NCI-H1694 treated with DMSO at 0.1 percent for 48 hours (cell line): ENCODE measurements at places on chromosomes 5 and 9.

DNA sequence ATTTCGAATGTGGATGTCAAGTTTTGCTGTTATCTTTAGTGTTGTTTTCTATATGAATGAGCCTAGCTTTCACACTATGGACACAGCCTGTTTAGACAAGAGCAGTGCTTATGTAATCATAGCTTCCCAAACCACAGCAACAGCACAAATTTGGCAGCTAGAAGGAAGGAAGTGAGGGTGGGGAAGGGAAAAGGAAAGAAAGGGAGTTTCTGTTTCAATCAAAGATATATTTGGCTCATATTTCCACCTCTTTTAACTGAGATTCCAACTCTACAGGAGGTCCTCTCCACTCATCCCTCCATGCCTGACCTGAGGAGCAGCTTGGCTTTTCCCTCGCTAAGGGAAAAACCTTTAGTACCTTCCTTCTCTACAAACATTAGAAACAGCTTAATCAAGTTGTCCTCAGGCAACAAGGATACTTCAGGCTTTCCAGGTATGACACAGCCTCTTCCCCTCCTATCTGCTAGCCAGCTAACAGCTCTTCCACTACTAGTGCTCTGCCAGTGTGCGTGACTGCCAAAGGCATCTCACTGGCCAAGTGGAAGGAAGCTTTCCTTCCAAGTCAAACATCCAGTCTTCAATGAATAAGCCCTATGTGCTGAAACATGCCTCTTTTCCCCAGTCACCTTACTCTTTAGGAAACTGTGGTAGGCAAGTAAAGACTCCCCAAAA, 268.6 kb upstream of the PTGER4 start:
- no peak for DNase-seq

DNA sequence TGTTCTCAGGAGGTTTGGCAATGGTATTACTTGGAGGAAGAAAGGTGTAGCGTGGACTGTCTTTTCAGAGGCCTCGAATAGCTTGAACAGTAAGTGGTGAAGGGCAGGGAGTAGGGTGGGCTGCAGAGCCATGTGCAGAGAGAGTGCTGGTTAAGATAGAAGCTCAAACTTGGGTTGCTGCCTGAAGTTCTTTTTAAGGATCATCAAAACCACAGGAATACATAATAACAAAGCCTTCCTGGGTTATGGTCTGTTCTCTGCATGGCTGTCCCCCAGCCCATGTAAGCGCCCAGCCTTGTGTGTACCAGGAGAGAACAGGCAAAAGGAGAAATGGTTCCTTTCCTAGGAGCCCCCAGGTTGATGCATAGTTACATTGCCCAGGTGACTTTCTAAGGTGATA, 43.9 kb downstream of the RCL1 start:
- DNase-seq = no peak

GRCh38 chr5:66880401-66880800, 284.2 kb downstream of the MAST4 start:
- DNase-seq = no peak

DNA sequence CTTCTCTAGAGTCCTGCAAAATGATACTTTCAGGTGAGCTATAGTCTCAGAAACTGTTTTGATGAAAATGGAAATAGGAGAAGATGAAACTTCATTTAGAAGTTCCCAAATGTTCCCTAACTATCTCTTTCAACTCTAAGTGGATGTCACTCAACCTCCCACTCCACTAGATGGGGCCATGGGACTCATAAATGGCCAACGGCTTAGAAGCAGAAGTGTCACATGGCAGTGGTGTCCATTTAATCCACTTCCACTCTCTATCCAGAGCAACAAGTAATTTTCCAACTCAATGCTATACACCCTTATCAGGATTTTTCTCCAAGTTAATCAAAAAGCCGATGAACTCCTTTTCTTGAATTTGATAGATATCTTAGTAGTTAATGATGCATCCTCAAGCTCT, 295.7 kb downstream of the EDIL3 start:
- DNase-seq = no peak

GRCh38 chr9:34563262-34563661, 26.3 kb downstream of the CNTFR start:
- no peak for DNase-seq

DNA sequence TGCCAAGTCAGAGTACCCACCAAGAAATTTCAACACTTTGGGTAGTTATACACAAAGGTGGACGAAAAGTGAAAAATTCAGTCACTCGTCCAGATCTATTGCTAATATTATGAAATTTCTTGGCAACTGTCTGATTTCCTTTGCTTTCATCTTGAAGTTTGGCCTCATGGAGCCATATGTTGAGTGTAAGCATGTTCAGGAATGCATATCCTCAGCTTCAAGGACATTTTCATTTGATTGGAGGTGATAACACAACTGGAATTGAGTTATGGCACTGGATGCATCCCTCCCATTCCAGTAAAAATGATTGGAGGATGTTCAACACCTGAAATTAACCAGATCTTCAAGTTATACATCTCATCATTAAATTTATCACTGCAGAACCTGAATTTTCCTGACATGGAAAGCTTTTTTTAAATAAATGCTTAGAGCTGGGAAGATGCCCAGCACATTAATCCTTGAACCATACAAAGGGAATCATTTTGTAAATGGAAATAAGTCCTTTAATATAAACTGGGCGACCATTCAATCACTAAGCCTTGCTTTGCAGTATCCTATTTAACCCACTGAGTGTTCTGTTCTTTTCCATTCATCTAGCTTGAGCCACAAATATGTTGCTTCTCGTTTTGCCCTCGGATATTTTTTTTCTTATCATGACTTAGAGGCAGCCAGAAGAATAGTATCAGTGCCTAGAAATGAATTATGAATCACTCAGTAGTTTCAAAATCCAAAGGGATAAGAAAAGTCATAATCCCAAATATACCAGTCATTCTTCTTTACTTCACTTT, 273.7 kb upstream of the PIK3R1 start:
- DNase-seq = no peak

- DNase-seq = no peak
Observed at GRCh38 chr5:18496041-18496440, 861.8 kb downstream of the TAF11L14 start.

DNA sequence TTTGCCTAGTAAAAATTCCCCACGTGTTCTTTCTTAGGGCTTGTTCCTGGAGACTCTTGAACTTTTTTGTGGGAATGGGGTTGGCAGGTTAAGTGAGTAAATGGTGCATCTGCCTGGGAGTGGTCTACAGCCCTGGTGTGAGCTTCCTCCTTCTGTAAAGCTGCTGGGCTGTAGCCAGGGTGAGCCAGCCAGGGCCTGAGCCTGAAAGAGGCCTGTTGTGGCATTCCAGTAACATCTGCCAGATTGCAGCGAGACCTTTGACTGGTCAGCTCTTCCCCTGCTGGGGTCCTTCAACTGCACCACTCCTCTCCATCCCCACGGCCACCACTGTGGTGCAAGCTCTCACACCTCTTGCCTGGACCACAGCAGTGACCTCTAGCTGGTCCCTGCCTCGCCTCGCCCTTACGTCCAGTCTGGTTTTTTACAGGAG, 47.5 kb downstream of the SLC22A5 start:
- DNase-seq = no peak

GRCh38 chr5:74240783-74241750, 399.5 kb downstream of the ENC1 start:
- no peak for DNase-seq

DNA sequence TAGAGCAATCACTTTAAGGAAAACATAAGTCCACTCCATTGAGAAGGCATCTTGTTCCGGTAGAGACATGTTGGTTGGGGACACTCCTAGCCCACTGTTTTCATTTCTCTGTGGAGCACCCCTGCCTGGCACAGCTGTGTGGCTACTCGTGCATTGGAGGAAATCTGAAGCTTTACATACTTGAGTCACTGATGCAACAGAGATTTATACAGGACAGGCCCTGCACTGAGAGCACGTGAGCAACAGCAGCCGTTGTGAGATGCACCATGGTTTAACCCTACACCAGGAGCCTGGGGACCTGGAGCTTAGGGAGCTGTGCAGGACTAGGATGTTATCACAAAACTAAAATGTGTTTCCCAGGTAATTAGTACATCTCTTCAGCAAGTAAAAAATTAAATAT, 230.7 kb upstream of the IRX1 start:
- DNase-seq = no peak

GRCh38 chr5:157267025-157267424, 1.1 kb downstream of the CYFIP2 start:
- no peak for DNase-seq

GRCh38 chr9:125707472-125707804, 430 bp upstream of the MAPKAP1 start:
- no peak for DNase-seq

GRCh38 chr5:180332051-180332517, 21.1 kb downstream of the GFPT2 start:
- DNase-seq = no peak

- no peak for DNase-seq
Observed at GRCh38 chr5:76583163-76584047, 39.8 kb downstream of the F2RL2 start.

GRCh38 chr5:62152394-62153087, 153.5 kb upstream of the KIF2A start:
- DNase-seq = peak; percentile 35

DNA sequence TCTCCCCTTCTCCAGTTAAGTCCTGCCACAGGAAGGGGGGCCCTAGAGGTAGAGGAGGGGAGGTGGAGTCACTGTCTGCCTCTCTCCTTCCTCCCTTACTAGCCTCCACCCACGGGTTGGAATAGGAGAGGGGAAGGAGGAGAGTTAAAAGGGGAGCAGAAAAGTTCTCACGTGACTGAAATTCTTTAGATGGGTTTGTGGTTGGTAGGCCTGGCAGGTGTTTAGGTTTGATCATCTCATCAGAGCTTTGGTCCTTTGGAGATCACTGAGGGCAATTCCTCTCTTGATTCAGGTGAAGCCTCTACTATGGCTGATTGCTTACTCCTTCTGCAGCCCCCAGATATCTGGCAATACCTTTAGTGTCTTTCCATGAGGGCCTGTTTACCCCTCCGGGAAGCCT, 24.9 kb upstream of the C5orf63 start:
- DNase-seq = no peak

DNA sequence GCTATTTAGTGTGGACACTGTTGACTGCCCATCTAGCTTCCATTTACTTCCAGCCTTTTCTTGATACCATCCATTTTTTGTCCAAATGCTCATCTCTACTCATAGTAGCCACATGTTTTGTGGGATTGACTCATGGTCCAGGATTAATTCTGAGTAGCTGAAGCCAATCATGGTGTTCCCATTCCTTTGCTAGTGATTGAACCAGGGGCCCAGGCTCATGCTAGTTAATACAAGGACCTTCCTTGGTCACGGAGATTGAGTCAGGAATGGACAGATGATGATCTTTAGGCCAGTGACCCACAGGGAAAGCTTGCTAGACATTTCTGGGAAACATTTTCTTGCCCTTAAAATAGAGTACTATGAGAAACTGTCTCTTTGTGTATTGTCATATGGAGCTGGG, 272.9 kb upstream of the RIOK2 start:
- DNase-seq = no peak

GRCh38 chr5:36397901-36398536, 96.3 kb upstream of the RANBP3L start:
- DNase-seq = no peak

DNA sequence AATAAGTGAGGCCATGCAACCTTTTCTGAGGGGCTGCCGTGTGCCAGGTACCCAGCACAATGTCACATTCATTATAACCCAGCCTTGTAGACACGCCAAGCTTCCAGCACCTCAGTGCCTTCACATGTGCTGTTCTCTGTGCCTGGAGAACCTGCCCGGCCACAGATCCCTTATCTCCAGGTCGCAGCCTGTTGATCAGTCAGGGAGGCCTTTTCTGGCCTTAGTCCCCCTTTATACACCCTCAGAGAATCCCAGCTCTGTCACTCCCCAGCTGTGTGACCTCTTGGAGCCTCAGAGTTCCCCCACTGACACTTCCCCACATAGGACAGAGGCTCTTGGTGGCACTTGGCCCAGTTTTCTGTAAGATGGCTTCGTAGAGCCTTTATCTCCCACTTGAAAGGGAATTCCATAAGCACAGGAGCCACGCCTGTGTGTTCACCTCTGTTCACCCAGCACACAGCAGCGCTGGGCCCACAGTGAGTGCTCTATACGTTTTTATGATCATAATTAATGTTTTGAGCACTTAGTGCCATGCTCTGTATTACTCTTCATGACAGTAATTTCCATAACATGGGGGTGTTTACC, 38.7 kb downstream of the NEURL1B start:
- DNase-seq = no peak

DNA sequence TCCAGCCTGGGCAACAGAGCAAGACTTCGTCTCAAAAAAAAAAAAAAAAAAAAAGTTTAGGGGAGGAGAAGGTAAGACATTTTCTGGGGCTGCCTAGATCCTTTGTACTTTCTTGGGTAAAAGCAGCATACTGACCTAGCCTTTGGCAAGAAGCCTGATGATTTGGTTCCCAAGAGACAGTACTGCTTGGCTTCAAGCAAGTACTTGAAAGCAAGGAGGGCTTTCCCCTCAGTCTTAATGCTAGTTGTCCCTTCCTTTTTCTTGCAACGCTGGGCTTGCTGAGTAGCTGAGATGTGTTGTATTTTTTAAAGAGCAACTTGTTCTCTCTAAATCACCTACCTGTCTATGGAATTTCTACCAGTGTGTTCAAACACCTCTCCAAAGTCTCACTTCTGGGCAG, 76.2 kb downstream of the INSYN2B start:
- no peak for DNase-seq

- no peak for DNase-seq
Observed at GRCh38 chr9:34484678-34485077, 26.1 kb downstream of the DNAI1 start.

GRCh38 chr5:95975703-95976102, 14.1 kb upstream of the ELL2 start:
- no peak for DNase-seq

- no peak for DNase-seq
Observed at GRCh38 chr5:136106351-136107031, 26.2 kb upstream of the SMAD5 start.

GRCh38 chr5:136043551-136043950, 14.8 kb downstream of the TGFBI start:
- DNase-seq = no peak

- DNase-seq = no peak
Observed at GRCh38 chr9:116791326-116791725, 104.2 kb downstream of the TRIM32 start.

DNA sequence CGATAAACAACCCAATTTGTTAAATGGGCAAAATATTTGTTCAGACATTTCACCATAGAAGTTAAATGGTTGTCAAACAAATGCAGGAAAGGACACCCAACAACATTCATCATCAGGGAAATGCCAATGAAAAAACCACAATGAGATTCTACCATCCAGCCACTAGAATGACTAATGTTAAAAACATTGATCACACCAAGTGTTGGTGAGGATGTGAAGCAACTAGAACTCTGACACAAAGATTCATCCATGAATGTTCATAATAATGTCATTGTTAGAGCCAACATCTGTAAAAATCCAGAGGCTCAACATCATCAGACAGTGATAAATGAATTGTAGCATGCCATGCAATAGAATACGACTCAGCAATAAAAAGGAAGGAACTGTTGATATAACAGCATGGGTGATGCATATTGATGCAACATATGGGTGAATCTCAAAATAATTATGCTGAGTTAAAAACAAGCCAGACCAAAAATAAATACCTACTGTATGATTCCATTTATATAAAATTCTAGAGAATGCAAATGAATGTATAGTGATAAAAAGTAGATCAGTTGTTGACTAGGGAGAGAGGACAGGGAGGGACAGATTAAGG, 55.9 kb upstream of the UNC5A start:
- DNase-seq = no peak
